Fibroblast of villous mesenchyme (primary cell): ENCODE measurements at places on chromosomes 11 and 22. TPM values are rescaled to one million over a fixed set of nuclear protein-coding genes. Genes with fewer than 3 reads are reported as not detected.

GRCh38 chr22:50247748-50248147 lies 2.9 kb upstream of the TUBGCP6 start:
- peak; percentile 39 for DNase-seq

DNA sequence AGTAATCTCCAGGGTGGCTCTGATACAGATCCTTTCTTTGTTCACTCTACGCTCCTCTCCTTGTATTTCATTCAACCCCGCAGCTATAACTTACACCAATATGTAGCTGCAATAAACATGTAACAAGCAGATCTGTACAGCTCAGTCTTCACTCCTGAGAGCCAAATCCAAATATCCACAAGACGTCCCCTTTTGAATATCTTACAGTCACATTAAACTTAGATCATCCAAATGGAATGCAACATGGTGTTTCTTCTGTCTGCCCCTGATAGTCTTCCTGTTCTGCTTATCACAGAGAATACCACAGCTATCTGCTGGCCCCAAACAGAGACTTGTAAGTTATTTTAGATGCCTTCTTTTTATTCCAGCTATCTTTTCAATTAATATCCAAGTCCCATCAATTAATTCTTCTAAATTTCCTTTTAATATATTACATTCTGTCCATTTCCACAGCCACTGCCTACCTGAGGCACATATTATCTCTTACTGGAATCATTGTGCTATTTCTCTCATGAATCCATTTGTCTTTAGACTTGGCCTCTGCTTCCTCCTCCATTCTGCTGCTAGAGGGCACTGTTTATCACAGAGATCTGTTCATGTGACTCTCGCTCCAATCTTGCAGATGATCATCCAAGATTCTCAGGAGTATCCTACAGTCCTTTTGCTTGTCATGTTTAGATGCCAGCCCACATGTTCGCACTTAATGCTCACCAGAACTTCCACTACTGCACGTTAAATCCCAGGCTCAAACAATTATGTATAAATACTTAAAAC lies 908.6 kb downstream of the NTM start:
- peak; percentile 5 for DNase-seq

DNA sequence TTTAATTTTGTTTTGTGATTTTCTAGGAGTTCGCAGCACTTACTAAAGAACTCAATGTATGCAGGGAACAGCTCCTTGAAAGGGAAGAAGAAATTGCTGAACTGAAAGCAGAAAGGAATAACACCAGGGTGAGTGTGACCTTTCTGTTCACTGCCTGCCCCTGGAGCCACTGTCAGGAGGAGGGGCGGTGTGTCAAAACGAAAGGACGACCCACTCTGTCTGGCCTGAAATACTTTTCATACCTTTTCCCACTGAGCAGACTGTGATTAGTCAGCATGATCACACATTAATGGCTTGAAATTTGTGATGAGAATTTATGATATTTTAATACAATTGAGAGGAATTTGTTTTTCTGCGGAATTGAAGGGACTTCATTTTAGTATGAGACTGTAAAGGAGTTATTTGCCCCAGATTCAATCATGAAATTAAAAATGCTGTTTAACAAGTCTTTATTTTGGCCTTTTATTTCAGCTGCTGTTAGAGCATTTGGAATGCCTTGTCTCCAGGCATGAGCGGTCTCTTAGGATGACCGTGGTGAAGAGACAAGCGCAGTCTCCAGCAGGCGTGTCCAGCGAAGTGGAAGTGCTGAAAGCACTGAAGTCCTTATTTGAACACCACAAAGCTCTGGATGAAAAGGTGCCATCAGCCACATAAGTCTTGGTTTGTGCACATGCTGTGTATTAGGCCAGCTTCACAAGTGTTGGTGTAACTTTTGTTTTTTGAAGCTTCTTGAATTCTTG lies 54.1 kb downstream of the PPFIA1 start:
- peak; percentile 43 for DNase-seq

MMP26 gene
- not detected in 2 replicates for total RNA-seq

THAP7 gene
- total RNA-seq, result 21.6 and 22.9 TPM in 2 replicates

TMPRSS6 gene
- total RNA-seq, result not detected in 2 replicates
